ENCODE measurements at places on chromosomes 16 and 17.

GRCh38 chr17:34447406-34447805 lies 84.4 kb upstream of the CCL1 start:
- DNase-seq = no peak

DNA sequence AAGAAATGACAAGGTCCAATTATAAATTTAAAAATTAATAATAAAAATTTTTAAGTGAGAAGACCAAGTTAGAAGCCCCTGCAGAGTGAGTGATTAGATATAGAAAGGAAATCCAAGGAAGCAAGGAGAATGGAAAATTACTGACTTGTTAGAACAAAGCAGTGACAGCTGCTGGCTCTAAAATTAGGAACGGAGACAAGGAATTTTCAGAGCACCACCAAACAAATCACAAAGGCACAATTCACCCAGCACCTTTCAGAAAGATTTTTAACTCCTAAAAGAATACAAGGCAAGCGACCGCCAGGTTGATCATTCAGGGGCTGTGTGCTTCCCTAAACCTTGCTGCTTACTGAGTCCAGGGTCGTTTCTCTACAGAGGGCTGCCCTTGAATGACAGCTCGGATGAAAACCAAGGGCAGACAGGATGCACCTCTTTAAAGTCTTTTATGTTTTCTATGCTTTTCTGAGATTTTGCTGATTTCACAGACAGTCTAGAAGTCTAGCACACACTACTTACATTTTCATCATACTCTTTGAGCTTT lies 45.4 kb upstream of the GINS3 start:
- DNase-seq = no peak

DNA sequence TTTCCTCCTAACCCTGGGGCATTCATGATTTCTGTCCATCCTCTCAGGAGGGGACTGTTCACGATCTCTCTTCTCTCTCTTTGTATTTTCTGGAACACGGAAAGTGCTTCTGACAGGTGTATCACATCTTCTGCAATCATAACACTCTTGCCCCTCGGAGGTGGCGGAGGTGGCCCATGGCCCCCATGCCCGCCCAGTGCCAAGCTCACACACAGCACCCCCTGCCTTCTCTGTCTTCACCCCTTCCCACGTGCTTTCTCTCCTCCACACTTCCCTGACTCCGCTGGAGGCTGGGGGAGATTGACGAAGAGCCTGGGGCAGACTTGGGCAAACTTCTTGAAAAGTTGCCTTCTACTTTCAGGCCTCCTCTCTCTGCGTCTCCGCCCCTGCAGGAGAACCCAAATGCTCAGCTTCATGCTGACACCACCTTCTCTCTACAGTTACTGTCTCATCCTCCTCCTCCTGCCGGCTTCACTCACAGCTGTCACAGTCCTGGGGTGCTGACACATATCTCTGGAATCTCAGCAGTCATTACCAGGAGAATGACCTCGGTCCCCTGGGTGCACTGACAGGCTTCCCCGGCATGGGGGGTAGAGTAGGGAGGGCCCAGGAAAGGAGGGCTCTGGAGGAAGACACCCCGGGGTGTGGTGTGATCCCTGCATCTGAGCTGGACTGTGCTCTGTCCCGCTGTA lies 127.1 kb downstream of the ENGASE start:
- DNase-seq = peak; percentile 86

DNA sequence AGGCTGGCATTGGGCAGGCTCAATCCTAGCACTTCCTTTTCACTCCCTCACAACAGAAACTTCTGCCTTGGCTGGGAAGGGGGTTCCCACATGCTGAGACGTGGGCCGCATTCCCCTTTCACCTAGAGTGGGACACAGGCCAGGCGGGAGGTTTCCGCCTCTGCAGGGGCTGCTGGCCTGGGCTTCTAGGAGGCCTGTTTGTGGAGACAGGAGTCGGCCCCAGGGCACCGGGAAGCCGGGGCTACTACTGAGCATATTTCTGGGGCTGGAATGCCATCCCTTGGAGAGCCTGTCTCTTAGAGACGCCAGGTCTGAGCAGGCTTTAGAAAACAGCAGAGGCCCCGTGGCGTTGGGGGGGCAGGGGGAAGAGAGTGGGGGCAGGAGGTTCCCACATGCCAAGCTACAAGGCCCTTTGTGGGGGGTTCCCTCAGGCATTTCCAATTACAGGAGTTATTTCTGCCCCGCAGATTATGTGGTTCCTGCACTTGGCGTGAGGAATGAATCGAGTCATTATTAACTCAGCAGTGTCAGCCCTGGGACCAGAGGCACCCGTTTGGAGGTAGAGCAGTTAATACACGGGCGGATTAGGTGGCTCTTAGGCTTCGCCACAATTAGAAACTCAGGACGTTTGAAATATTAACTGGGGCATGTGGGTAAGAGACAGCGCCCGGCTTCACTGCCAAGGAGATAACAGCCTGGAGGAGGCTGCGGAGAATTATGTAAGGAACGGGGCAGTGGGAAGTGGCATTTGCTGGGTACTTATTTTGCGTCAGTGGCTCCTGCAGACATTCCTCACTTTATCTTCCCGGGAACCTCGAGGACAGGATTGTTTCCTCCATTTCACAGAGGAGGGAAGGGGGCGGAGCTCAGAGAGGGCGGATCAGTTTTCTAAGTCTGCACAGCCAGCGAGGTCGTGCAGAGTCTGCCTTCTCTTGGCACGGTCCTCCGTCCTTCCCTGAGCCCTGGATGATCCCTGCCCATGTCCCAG lies 162.5 kb downstream of the MAF start:
- peak; percentile 43 for DNase-seq

- peak; percentile 84 for DNase-seq
Measured at GRCh38 chr16:73047536-73048291, at the start of gene ZFHX3. Gene ZFHX3 (minus strand): TSS chr16:73048128. CDS start chr16:72960145, 87,983 bp downstream.

DNA sequence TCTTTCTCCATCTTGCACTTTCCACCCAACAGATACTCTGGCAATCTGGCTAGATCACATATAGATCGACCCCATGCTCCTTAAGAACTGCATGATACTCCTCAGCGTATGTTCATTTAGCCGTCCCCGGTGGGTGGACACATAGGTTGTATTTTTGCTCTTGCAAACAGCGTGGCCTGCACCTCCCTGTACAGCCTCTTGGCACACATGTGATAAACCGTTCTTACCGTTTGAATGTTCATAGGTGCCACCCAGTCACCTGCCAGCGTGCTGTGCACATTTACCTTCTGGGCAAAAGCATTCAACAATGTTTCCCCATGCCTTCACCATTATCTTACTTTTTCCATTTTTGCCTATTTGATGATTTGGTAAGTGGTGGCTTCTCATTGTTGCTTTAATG lies 6.2 kb downstream of the TNP2 start:
- no peak for DNase-seq

- no peak for DNase-seq
Measured at GRCh38 chr16:55357241-55357640, 33.2 kb downstream of the IRX6 start.

GRCh38 chr17:72591289-72592241 lies 470.7 kb downstream of the SOX9 start:
- no peak for DNase-seq

- no peak for DNase-seq
Measured at GRCh38 chr17:69435971-69436696, 21.6 kb downstream of the MAP2K6 start.

DNA sequence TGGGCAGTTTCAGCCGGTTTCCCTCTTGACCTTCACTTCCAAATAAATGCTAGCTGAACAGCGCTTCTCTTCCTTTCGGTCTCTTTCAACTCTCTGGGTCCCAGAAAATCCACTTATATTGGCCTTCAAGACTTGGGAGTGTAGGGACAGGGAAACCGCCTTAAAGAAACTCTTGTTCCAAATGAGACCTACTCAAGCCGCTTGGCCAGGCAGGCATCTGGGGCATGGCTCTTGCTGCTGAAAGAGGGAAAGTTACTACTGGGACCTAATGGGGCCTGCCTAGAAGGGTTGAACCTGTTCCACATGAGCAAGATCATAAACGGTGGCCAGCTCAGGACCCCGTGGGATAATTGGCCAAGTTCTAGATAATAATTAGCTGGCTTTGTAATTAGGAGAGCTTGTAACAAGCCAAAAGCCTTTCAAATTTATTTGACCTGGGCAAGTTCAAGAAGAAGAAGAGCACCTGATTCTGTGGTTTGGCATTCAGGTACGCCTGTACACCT lies 13.2 kb downstream of the CDH1 start:
- no peak for DNase-seq

- no peak for DNase-seq
Measured at GRCh38 chr17:35050170-35050569, 13.3 kb downstream of the RFFL start.

DNA sequence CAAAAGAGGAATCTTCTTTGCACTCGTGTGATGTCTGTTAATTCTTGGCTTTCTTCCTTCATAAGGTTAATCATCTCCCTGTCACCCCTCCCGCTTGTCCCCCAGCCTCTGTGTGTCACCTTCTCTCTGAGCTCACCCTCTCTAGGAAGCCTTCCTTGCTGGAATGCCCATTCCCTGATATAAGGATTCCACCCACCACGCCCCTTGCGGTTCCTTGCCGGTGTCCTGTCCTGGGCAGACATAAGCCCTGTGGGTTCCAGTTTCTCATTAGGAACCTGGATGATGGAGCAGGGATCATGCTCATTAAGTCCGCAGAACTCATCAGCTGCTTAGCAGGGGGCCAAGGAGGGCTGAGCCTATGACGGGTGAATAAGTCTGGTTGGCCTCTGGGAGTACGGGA lies 559.3 kb downstream of the MAF start:
- no peak for DNase-seq

DNA sequence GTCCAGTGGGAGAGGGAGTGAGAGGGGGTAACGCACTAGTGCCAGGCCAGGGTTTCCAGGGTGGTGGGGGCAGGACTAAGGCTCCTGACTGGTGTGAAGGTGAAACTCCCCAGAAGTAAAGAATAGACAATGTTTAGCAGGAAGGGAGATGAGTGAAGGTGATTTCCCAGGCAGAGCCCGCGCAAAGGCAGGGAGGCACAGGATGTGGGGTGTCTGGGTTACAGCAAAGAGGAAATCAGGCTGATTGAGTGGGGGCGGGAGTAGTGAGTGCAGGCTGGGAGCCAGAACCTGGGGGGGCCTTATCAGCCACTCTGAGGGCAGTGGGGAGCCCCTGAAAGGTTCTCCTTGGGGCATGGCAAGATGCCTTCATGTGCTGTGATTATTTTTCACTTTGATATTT lies 167.5 kb downstream of the UTP18 start:
- DNase-seq = no peak

- DNase-seq = no peak
Measured at GRCh38 chr17:19281161-19281560, 44.0 kb downstream of the EPN2 start.

DNA sequence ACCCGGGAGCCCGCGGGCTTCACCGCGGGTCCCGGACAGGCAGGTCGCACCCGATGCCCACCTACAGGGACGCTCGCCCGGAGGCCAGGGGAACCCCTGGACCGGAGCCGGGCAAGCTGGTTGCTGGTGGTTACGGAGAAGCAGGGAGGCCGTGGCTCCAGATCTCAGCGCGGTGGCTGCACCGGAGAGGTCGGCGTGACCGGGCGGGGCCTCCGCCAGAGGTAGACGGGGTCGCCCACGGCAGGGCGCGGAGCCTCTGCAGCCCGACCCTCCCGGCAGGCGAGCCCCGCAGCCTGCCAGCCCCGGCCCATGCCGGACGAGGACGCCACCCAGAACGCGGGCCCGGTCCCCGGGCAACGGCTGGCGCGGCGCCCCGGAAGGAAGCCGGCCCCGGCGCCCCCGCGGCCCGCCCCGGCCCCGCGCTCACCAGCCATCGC lies 341 bp downstream of the PCYT2 start:
- DNase-seq = no peak

DNA sequence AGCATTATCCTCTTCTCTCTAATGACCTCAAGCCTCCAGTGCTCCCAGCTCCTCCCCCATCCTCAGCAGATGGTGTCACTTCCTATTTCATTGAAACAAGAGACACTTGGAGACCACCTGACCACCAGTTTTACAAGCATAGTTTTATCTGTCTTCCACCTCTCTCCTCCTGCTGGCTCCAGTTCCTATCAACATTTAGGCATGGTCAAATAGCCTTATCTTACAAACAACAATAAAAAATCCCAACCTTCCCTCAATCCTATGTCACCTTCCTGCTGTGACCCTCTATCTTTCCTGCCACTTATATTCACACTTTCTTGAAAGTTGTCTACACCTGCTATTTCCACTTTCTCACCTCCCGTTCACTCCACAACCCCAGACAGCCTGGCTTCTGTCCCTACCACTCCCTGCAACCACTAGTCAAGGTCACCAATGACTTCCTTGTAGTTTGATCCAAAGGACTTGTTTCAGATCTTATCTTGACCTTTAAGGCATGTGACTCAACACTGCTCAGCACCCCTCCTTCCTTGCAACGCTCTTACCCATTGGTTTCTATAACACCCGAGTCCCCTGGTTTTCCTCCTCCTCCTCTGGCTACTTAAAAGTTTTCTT lies 4.3 kb upstream of the NTN1 start:
- DNase-seq = no peak

DNA sequence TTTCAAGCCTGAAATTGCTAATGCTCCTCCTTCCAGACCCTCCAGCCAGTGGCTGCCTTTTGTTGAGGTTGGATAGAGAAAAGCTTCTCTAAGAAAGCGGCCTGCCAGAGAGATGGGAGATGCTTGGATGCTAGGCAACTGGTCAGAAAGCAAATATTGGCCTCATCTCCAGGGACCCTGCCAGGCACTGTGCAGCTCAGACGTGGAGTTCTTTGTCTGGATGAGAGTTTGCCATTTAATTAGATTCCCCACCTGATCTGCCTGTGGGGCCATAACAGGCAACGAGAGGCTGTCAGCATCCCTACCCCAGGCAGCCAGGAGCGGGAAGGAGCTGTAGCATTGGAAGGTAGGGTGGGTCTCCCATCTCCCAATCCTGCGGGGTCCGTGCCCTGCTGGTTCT lies 52.7 kb downstream of the ASIC2 start:
- DNase-seq = no peak

- peak; percentile 84 for DNase-seq
Measured at GRCh38 chr17:59435238-59435637, 103.8 kb downstream of the YPEL2 start.

DNA sequence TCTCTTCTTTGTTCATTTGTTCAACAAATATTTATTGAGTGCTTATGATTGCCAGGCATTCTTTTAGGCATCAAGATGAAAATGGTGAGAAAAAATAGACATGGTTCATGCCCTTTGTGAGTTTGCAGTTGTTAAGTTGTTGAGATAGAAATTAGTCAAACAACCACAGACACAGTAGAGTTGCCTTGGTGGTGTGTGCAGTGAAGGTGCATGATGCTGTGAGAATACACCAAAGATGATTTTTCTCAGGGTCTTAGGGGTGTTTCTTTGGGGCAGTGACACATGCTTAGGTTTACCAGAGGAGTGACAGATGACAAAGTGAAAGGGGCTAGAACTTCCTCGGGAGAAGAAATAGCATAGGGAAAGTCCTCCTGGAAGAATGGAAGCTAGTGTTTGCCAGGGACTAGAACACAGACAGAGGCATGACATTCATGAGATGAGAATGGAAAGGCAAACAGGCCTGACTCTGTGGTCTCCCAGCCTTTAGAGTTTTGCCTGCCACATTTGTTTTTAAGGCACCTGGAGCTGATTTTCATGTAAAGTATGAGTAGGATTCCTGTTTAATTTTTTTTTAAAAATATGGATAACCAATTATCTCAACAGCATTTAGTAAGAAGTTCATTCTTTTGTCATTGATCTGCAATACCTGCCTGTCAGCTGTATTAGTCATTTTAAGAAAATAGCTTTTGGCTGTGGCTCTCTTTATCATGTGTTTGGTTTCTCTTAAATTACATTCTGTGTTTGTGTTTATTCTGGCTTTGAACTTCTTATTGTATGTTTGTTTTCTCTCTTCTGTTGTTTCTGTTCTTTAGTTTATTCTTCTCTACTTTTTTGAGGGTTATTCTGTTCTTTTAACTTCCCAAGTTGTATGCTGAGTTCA lies 36.6 kb downstream of the CYLD start:
- no peak for DNase-seq

Data from fibroblast of skin of scalp (primary cell).